Activated CD4-positive, alpha-beta T cell treated with anti-CD3 and anti-CD28 coated beads for 48 hours (primary cell): ENCODE measurements at places on chromosomes 13 and 19.

DNA sequence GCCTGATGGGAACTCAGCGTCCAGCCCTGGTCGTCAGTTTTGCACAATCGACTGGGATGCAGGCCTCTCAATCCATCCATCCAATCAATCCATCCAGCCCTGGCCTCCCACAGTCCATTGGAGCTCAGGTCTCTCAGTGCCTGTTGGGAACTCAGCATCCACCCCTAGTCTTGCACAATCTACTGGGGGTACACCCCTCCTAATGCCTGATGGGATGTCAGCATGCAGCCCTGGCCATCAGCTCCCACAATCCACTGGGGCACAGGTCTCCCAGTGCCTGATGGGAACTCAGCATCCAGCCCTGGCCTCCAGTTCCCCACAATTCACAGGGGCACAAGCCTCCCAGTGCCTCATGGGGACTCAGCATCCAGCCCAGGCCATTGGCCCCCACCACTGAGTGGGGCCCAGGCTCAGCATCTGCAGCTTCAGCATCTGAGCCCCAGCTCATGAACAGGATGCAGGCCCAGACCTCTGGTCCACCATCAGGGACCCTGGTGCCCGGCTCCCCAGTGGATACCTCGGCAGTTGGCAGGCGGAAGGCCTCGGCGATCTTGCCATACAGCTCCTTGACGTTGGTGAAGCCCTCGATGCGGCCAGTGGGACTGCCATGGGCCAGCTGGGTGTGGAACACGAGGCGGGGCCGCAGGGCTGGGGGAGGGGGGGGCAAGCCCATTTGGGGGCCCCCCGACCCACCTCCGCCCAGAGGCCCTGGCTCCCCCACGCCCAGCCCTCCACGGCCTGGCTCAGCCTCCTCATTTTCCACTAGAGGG, 7.2 kb upstream of the PTGER1 start:
- no peak for DNase-seq

- no peak for DNase-seq
These were observed 2.7 kb upstream of the MIDN start for GRCh38 chr19:1245494-1246264.

- DNase-seq = peak; percentile 42
These were observed 500 bp downstream of the ZFP30 start for GRCh38 chr19:37654629-37655300.

- DNase-seq = no peak
These were observed 8.8 kb upstream of the GPC6 start for GRCh38 chr13:93217721-93218261.

GRCh38 chr13:77423296-77423695, 96.4 kb upstream of the MYCBP2 start:
- no peak for DNase-seq

- no peak for DNase-seq
These were observed 54.9 kb downstream of the WDFY2 start for GRCh38 chr13:51639171-51639570.

DNA sequence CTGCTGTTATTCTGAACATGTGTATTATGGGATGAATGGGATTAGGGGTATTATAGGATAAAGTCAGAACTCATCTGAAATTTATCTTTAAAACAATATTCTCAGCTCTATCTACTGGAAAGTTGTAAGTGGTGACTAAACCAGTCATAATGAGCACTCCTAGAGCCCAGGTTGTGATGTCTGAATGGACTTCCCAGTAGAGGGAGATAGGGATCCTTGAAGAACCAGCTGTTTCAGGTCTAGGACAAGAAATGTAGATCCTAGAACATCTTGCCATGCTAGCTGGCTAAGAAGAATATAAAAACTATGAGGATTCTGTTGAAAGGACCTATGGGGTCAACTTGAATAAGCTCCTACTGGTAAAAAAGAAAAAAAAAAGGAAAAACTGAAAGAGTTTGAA, 310.8 kb downstream of the SLC7A1 start:
- DNase-seq = no peak

- DNase-seq = peak; percentile 49
These were observed 8.1 kb upstream of the ADGRE2 start for GRCh38 chr19:14786421-14786851.

GRCh38 chr19:40365613-40366401, 17.3 kb downstream of the PLD3 start:
- DNase-seq = peak; percentile 76

- DNase-seq = no peak
These were observed 274.3 kb downstream of the DCLK1 start for GRCh38 chr13:35856721-35857364.

DNA sequence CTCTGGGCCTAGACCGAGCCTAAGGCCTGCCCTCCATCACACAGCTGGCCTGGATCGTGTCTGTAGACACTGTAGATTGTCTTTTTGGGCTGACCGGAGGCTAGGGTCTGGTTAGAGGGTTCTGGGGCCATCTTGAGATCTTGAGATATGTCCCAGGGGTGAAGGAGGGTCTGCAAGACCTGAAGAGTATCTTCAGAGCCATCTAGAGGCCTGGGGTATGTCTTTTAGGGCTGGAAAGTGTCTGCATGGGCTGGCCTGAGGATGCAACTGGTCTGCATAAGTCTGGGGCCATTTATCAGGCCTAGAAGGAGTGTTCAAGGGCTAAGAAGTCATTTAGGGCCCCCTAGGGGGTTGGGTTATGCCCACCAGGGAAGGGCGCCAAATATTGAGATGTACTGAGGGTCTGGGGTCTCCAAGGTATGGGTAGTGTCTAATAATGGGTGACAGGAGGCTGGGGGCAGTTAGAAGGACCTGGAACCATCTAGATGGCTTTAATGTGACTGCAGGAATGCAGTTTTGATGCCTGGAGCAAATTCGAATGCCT, 555 bp downstream of the SCAF1 start:
- no peak for DNase-seq

GRCh38 chr13:48318377-48318811, 14.8 kb downstream of the RB1 start:
- DNase-seq = no peak

- DNase-seq = peak; percentile 86
These were observed 3.7 kb upstream of the FCER2 start for GRCh38 chr19:7705387-7706187.

DNA sequence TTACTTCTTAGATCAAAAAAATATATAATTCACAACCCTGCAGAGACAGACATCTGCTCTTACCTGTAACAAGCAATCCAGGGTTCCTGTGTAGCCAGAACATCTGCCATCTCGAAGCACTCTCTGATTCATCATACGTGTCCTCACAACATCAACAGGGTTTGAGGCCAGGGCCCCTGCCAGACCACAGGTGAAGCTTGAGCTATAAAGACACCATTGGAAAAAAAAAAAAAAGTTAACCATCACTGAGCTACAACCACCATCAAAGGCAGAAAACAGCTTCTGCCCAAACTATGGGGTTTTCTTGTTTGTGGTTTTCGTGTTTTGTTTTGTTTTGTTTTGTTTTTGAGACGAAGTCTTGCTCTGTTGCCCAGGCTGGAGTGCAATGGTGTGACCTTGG, 19.3 kb downstream of the SLC25A30 start:
- DNase-seq = peak; percentile 34

DNA sequence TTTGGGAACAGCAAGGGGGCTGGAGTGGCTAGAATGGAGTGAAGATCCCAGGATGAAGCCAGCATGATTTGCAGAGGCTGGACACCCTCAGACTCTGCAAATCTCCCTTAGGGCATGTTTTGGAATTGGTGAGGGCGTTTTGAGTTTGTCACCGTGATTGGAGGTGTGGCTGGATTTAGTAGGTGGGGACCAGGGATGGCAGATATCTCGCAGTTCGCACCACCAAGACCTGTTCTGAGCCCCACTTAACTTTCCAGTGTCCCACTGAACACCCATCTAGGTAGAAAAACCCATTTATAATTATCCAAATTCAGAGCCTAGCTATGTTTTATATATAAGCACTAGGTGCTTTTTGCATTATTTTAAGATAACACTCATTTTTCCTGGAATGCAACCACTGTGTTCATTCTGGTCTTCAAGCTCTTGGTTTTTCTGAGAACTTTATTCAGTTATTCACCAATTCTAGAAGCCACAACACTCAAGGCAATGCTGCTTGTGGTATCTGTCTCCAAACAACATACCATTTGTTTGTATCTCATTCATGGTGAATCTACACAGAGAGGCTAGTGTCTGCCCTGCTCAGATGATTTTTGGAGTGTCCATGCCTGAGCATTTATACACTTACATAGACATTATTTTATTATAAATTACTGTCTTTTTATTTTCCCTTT, 3.0 kb upstream of the NANOS2 start:
- DNase-seq = no peak

- no peak for DNase-seq
These were observed 9.4 kb upstream of the CACNG6 start for GRCh38 chr19:53982001-53982451.

GRCh38 chr13:35190241-35190640, 248.2 kb downstream of the NBEA start:
- DNase-seq = no peak

- DNase-seq = no peak
These were observed 1.7 kb downstream of the PRDX2 start for GRCh38 chr19:12799742-12800465.

DNA sequence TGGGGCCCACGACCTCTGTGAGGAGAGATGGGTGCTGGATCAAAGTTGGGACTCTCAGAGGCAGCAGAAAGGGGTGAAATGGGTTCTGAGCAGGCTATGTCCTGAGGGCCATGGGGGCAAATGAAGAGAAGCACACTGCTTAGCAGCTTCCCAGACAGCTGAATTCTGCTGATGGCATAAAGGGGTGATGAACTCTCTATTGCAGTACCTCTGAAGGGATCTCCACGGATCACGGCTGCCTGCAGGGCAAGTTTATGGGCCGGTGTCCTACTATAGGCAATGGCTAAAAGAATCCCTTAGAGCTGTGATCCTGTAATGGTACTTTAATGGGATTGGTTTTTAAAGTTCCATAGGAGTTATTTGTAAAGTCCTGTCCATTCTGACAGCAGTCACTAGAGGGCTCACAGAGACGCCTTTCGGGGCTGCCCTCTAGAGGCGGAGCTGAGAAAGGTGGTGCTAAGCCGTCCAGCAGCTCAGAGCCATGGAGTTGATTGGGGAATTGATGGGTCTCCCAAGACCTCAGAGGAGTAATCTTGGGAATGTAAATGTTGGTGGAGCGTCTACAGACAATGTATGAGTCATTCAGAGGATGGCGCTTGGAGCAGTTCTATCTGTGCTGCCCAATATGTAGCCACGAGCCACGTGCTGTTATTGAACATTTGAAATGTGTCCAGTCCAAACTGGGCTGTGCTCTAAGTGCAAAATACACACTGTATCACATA, 287.3 kb downstream of the COG6 start:
- peak; percentile 81 for DNase-seq

DNA sequence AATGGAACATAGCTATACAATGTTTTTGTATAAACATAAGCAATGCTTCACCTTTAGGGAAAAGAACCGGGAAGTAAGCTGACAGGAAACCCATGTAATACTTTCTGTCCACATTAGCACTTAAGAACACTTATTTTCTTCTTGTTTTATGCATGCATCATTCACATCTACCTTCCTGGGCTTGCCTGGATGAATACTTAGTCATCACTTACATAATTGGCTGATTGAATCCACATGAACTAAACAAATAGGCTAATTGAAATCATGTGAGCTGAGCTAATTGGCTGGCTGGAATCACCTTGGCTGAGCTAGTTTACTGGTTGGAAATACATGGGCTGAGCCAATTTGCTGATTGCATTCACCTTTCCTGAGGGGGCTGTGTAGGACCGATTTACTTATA, 78.8 kb downstream of the ZNF726 start:
- DNase-seq = no peak

DNA sequence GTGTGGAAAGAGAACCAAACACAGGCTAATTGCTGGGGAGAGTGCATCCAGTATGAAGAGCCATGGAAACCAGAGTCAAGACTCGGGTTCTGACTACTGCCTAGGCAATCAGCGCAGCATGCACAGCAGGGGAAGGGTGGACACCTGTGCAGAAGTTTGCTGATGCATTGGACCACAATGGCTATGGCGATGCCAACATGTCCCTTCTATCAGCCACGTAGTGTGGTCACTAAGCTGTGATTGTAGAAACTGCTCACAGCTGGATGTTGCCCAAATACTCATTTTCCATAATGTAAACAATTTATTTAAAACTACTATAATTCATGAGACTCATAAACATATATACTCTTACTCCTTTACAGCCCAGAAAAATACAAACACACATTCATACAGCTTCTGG, 1718.2 kb downstream of the EFNB2 start:
- no peak for DNase-seq

- peak; percentile 76 for DNase-seq
These were observed 13.9 kb upstream of the CACNG6 start for GRCh38 chr19:53977429-53977990.

- DNase-seq = no peak
These were observed 17.1 kb upstream of the IGLON5 start for GRCh38 chr19:51294211-51294976.

DNA sequence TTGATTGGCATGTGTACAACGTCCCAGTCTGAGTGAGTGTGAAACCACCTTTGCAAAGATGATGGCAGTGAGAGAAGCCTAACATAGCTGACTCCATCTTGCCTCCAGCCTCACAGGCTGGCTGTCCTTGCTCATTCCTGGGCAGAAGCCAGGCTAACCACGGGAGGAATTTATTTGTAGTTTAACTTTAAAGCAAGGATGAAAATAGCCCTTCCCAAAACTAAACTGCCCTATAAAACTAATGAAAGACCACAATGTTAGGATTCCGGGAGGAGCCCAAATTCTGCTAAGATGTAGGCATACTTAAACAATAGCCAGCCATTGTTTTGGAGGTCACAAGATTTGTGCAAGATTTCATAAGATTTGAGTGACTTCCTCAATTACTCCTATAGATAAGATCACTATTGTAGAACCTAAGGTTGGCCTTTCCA, 96.6 kb upstream of the LSM14A start:
- no peak for DNase-seq

DNA sequence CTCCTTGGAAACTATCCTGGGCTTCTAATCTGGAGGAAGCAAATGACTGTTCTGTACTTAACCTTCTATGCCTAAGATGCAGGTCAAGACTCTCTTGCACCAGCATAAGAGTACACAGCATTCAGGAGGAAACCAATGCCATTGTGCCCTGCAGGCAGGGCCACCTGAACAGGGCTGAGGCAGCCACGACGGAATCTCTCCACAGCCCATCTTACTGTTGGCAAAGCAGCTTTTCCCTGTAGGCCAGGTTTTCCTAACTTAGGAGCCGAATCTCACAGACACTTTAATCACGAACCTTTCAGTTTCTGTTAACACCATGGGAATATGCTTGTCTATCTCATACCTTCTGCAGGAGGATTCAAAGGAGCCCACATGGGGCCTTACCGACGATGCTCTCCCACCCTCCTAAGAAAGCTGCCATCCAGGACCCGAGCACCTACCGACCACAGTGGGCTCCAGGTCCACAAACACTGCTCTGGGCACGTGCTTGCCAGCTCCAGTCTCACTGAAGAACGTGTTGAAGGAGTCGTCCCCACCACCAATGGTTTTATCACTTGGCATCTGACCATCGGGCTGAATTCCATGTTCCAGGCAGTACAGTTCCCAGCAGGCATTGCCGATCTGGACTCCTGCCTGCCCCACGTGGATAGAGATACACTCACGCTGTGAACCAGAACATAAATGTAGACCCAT, 2.6 kb downstream of the TUBA3C start:
- DNase-seq = no peak

- no peak for DNase-seq
These were observed 7.2 kb downstream of the VSTM2B start for GRCh38 chr19:29532956-29533355.
